Hepatocyte (in vitro differentiated cells): ENCODE measurements at places on chromosomes 4 and X. TPM values are rescaled to one million over a fixed set of nuclear protein-coding genes. Genes with fewer than 3 reads are reported as not detected.

GRCh38 chrX:125402807-125403206 lies 83.1 kb downstream of the TEX13C start:
- no peak for DNase-seq

The IBSP gene
- total RNA-seq: 0.07 TPM in 1 of 2 replicates, not detected in the other

The MPP1 gene
- 18.7 and 20.4 TPM in 2 replicates for total RNA-seq

The PARM1 gene
- 154 and 158 TPM in 2 replicates for total RNA-seq

- DNase-seq: no peak
These were observed 6.6 kb downstream of the EFNB1 start for GRCh38 chrX:68835468-68835867.

GRCh38 chr4:83751336-83751949 lies 215.5 kb downstream of the GPAT3 start:
- DNase-seq: peak; percentile 12

DNA sequence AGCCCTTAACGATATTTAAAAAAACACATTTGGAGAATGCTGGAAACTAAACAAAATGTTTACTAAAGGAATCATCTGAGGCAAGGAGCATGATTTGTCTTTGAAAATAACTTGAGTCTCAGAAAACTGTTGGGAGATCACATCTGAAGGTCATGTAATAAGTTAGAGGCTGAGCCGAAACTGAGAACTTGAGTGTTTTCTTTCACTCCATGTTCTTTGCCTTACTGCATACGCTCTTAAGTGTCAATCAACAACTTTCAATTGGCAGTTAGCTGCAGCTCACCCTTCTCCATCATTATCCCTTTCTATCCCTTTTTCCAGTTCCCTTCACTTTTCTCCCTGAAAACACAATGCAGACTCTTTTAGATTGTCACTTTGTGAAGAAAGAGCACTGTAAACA lies 216.2 kb downstream of the ADGRA3 start:
- no peak for DNase-seq

The CCKAR gene
- total RNA-seq: 0.77 TPM in 1 of 2 replicates, not detected in the other

- peak; percentile 50 for DNase-seq
These were observed 50.9 kb downstream of the ABCG2 start for GRCh38 chr4:88107406-88108107.

GRCh38 chr4:3514221-3514780 lies 17.9 kb downstream of the LRPAP1 start:
- no peak for DNase-seq

GRCh38 chrX:31981546-31982062 lies 909.8 kb upstream of the FTHL17 start:
- no peak for DNase-seq

GRCh38 chrX:121114691-121115090 lies 67.3 kb downstream of the GLUD2 start:
- DNase-seq: no peak

The CCDC149 gene
- 8.3 and 13.3 TPM in 2 replicates for total RNA-seq

DNA sequence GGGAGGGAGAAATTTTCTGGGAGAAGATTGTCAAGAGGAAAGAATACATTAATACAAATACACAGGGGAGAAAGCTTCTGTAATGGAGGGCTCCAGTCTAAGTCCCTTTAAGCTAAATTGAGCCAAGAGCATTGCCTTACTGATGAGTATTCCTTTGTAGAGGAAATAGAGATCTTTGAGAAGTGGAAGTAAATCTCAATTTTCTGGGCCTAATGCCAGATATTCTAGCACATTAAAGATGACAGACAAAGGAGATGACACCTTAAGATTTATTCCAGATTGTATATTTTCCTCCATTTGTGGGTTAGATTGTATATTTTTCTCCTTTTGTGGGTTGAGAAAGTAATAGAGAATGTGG lies 28.5 kb upstream of the SMAD1 start:
- no peak for DNase-seq

GRCh38 chr4:156832886-156833285 lies 138.7 kb downstream of the PDGFC start:
- no peak for DNase-seq

The PAGE1 gene
- total RNA-seq: not detected in 2 replicates

DNA sequence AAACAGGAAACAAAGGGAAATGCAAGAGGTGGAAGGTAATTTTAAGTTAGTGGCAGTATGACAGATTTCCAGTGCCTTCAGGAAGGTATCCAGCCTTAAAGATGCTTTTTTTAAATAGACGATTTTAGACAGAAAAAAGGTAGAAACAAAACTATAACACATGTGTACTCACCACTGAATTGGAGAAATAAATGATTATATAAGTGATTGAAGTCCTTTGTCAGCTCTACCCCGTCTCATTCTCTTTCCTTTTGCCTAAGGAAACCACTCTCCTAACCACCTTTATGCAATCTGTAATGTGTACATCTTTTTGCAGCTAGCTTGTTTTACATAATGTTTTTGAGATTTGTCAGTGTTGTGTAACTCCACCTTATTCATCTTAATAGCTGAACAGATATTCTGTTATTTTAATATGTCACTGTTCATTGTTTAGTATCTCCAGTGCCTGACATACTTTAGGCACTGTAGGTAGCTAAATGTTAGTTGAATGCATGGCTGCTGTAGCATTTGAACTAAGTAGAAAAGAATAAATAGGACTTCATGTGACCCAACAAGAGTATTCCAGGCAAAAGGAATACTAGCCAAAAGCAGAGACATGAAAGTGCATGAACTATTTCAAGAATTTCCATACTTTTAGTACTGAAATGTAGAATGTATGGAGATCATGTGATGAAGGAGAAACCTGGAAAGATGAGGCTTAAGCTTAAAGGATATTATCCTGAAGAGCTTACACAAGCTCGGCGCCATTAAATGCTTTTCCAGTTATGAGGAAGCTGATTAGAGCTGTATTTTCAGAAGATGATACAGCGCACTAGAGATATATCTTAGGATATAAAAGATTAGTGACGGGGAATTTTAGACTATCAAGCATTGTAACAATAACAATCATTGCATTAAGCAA lies 865 bp downstream of the FAM200B start:
- no peak for DNase-seq

DNA sequence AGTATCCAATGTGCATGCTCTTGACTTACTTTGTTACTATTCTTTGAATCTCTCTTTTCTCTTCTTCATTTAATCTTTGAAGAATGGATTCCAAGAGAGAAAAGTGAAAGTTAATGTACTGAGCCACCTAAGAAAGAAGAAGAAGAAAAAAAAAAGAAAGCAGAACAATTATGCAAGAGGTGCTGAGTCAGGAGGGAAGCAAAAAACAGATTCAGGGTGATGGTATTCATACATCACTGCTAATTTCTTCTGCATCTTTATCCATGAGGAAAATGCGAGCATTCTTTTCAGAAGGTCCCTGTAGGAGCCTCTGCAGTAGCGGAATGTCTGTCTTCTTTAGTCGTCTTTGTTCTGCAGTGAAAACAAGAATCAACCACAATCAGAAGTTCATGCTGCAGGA lies 43.9 kb downstream of the RASSF6 start:
- no peak for DNase-seq

DNA sequence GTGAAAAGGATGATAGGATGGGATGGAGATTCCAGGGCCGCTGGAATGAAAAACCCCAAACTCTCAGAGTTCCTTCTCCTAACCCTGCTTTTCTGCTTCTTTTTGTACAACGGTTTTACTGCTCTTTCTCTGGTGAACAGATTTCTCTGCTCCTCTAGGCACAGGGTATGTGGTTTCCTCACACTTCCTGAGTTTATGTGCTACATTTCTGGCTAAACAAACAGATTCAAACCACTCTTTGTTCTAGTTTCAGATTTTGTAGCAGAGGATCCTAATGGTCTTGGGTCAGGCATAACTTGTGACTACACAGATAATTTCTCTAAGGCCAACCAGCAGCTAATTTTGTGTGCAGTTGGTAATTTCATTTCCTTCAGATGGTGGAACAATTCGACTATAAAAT lies 52.6 kb downstream of the OSTC start:
- DNase-seq: no peak

GRCh38 chr4:30865691-30866090 lies 145.5 kb downstream of the PCDH7 start:
- DNase-seq: no peak

- DNase-seq: no peak
These were observed 50.7 kb downstream of the SNX12 start for GRCh38 chrX:71017396-71017939.

DNA sequence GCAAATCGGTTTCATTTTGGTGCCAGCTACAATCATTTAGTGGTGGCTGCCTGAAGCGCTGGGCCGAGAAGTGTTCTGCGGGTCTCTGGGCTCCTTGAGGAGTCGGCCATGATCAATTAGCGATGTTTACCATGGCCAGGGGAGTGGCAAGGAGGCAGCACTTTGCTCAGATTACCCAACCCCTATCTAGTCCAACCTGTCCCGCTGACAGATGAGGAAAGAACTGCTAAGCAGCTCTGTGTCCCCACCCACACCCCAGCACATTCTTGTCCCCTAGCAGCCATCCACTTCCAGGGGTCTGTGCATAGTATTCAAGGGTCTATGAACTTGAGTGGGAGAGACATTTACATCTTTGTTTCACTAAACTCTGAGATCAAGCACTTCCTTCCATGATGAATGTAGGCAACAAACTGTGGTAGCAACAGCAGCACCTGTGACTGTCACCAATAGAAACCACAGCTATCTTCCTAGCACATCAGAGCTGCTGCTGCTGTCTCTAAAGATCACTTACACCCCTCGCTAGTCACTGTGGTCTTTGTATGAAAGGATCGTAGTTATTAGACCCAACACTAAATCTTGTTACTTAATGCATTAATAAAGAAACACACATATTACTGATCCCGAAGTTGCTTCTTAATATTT lies 331.6 kb downstream of the BCOR start:
- DNase-seq: peak; percentile 22

- no peak for DNase-seq
These were observed at the start of gene ASB5 for GRCh38 chr4:176268963-176269362. Gene ASB5 (minus strand): TSS chr4:176269222. CDS start chr4:176269108, 114 bp downstream.

- DNase-seq: no peak
These were observed 273.7 kb downstream of the PTTG2 start for GRCh38 chr4:38233727-38234480.
